ENCODE measurements at places on chromosomes 7 and 10.
A peak's percentile ranks its signal among the peaks of the same experiment; 100 is the strongest.

GRCh38 chr10:61000769-61001730 is 57.1 kb upstream of the RHOBTB1 start:
- peak; percentile 78 for DNase-seq

DNA sequence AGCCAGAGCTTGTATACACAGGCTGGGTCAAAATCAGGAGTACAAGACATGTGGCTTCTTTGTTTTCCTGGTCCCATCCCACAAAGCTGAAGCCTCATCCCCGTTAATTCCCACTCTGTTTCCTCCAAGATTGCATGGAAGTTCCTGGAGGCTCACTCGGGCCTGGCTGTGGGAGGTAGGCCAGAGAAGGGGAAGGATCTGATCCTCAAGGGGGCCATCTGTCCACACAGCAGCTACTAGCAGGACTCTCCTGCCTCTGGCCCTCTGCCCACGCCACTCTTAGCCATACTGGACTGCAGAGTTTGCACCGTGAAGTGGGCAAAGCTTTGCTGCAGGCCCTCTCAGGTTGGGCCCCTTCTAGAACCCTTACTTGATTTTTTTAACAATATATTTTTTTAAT is 160.6 kb downstream of the FGFR2 start:
- DNase-seq, result peak; percentile 13

GRCh38 chr10:3829156-3830050 is 44.4 kb upstream of the KLF6 start:
- peak; percentile 21 for DNase-seq

GRCh38 chr7:87435546-87435945 is 39.9 kb downstream of the ABCB4 start:
- DNase-seq, result no peak

GRCh38 chr7:90955641-90956207 is 308.5 kb upstream of the FZD1 start:
- DNase-seq, result peak; percentile 13

GRCh38 chr7:102282465-102283362 is 4.0 kb upstream of the SH2B2 start:
- DNase-seq, result no peak

DNA sequence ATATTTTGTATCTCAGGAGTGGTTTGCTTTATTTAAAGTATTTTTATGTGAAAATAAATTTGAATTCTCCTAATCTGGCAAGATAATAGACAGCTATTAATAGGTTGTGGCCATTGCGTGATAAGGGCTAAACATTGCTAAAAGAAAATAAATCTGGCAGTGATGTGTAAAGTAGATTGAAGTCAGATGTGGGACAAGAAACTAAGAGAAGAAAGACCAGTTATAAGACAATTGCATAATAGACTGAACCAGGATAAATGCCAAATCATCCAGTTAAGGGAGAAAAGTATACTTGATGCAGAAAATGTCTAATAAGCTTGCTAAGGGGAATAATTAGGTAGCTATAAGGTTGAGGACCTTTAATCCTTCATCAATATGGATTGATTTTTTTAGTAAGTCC is 197.5 kb upstream of the CSTF2T start:
- DNase-seq, result no peak

GRCh38 chr7:27775782-27776181 is 35.8 kb downstream of the TAX1BP1 start:
- DNase-seq, result no peak

DNA sequence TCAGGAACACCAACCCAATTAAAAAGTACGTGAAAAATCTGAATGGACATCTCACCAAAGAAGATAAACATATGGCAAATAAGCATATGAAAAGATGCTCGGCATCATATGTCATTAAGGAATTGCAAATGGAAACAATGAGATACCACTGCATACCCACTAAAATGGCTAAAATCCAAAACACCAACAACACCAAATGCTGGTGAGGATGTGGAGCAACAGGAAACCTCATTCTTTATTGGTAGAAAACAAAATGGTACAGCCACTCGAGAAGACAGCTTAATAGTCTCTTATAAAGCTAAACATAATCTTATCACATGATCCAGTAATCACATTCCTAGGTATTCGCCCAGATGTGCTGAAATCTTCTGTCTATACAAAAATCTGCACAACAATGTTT is 13.1 kb downstream of the RSU1 start:
- no peak for DNase-seq

- DNase-seq, result peak; percentile 17
Measured at GRCh38 chr10:24012249-24012803, 196.6 kb upstream of the KIAA1217 start.

DNA sequence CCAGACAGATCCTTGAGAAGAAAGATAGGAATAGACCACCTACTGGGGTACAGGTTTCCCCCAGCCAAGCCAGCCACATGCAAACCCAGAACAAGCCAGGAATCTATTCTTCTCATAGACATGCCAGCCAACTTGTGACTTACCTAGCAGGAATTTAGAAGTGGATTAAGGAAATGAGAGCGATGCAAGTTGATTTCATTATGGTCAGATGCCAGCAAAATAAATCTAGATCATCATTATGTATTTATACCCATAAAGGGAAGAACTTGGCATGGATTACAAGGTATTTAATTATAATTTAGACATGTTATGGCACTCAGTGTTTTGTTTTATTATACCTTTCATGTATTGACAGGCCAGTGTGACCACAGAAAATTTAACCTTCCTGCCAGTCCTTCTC is 32.8 kb downstream of the SLC35G1 start:
- DNase-seq, result no peak

DNA sequence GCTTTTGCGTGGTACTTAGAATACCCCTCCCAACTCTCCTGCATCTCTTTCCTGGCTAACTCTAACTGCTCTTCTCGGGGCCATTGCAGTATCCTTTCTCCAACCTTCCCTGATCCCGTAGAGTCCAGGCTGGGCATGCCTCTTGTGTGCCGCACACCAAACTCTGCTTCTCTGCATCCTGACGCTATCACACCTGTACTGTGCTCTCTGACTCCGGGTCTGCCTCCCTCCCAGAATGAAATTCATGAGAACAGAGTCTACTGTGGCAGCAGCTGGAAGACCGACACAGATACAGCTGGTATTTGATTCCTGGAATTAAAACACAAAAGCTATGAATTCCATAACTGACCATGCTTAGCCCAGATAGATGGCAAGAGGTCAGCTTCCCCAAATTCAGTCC is 60.9 kb downstream of the C10orf67 start:
- no peak for DNase-seq

DNA sequence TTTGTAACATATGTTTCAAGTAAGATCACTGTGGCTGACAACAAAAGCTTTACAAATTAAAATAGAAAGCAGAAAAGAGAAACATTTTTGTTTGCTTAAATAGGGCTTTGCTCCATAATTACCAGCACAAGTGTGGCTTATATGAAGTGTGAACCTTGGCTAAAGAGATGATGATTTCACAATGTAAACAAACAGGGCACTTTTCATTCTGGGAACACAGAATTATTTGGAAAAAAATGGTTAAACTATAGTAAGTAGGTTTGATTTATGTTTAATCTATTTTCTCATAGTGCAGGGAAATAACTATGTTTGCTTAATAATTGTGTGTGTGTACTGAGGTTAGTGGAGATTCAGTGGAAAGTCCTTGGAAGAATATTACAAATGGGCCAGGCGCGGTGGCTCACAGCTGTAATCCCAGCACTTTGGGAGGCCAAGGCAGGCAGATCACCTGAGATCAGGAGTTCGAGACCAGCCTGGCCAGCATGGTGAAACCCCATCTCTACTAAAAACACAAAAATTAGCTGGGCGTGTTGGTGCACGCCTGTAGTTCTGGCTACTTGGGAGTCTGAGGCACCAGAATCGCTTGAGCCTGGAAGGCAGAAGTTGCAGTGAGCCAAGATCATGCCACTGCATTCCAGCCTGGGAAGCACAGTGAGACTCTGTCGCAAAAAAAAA is 19.1 kb upstream of the OTUD1 start:
- DNase-seq, result no peak

DNA sequence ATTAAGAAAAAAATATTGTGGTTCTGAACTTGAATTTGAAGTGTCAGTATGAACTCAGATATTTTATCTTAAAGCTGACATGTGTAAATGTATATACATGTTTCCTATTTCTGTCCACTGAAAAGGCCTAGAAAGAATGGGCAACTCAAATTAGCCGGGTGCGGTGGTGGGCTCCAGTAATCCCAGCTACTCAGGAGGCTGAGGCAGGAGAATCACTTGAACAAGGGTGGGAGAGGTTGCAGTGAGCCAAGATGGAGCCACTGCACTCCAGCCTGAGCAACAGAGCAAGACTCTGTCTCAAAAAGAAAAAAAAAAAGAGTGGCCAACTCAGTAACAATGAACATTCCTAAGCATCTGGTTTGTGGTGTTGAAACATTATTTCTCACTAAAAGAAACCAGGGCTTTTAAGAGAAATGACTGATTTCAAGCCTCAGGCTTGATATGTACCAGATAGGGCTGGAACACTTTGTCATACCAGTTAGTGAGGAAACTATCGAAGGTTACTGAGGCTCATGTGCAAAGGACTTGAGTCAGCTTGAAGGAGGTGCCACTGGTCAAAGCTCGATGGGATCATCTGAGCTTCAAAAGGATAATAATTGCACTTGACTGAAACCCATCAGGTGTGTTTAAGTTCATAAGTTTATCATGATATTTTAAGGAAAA is 40.5 kb downstream of the AOAH start:
- no peak for DNase-seq

DNA sequence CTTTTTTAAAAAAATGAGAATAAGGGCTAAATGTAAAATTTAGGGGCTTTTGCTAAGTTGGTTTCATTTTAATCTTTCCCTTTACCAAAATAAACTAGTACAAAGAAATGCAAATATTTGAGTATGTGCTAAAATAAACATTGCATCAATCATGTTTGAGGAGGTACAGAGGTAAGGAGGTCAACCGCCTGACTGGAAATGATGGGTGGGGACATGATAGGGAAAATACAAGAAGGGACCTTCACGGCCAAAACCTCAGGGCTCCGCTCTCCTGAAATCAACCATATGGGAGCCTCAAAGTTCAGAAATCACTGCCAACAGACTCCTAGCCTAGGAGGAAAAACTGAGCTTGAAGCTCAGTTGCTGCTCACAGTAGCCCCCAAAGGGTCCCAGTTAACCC is 207.6 kb downstream of the AHR start:
- no peak for DNase-seq

- no peak for DNase-seq
Measured at GRCh38 chr10:21071001-21071673, 174.0 kb upstream of the NEBL start.

DNA sequence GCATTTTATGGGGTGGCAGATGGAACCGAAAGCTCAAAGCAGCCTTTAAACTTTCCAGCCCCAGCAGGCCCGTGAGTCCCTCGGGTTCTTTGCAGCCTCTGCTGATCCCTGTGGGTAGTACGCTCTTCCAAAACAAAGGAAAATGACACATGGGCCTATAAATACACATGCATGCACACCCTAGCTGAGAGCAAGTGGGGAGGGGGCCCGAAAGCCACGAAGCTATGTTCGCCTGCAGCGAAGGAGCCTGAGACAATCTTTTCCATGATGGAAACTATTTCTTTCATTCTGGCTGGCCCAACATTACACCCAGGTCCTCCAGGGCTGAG is 32.2 kb downstream of the CALML5 start:
- DNase-seq, result no peak

GRCh38 chr10:12432402-12433189 is 83.2 kb downstream of the CAMK1D start:
- no peak for DNase-seq

DNA sequence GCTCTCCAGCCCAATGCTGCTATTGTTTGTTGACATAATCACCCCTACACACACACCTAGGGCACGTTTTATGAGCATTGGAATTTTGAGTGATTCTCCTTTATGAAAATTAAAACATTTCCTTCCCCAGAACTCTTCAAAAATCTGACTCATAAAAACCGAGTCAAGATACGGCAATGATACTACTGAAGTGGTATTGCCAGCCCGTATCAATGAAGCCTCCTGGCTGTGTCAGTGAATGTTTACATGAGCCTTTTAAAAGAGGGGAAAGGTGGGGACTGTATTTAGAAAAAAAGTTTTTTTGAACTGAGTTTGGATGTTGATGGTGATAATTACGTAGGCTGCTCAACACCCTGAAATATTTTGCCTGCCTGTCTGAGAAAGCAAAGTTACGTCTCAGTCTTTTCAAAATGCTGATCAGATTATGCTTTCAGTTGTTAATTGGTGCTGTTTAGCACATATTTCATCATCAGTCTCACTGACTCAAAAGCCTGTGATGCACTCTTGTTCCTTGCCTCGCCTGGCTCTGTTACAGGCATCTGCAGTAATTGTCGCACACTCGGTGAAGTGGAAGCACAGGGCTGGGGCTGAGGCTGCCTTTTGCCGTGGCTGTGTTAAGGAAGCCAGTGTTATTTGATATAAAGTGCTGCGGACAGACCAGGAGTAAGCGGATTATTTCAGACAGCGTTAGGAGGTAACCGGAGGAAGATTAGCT is 157.4 kb upstream of the TCF7L2 start:
- DNase-seq, result no peak

Data from GM23338 (cell line).